ENCODE measurements at places on chromosomes 6 and 20.

GRCh38 chr6:305371-306206, 13.3 kb downstream of the DUSP22 start:
- DNase-seq, result no peak
- H3K36me3 ChIP-seq, result no peaks in the 10 kb centered on the region

GRCh38 chr6:161370880-161371279, 97.0 kb upstream of the AGPAT4 start:
- no peak overlapping the region for H3K27ac ChIP-seq
- H3K27me3 ChIP-seq, result no peaks in the 10 kb centered on the region
- H3K36me3 ChIP-seq, result no peaks in the 10 kb centered on the region
- no peaks in the 10 kb centered on the region for H3K4me1 ChIP-seq

GRCh38 chr6:72616406-72617015, 5.4 kb upstream of the KCNQ5 start:
- no peak overlapping the region for H3K27ac ChIP-seq
- no peak overlapping the region for H3K4me3 ChIP-seq
- DNase-seq, result no peak

GRCh38 chr20:51439160-51439689, 103.3 kb downstream of the NFATC2 start:
- no peak for DNase-seq
- no peaks in the 10 kb centered on the region for H3K4me1 ChIP-seq
- H3K4me3 ChIP-seq, result no peak overlapping the region
- H3K27ac ChIP-seq, result no peak overlapping the region
